ENCODE measurements at places on chromosomes 1 and 21.

DNA sequence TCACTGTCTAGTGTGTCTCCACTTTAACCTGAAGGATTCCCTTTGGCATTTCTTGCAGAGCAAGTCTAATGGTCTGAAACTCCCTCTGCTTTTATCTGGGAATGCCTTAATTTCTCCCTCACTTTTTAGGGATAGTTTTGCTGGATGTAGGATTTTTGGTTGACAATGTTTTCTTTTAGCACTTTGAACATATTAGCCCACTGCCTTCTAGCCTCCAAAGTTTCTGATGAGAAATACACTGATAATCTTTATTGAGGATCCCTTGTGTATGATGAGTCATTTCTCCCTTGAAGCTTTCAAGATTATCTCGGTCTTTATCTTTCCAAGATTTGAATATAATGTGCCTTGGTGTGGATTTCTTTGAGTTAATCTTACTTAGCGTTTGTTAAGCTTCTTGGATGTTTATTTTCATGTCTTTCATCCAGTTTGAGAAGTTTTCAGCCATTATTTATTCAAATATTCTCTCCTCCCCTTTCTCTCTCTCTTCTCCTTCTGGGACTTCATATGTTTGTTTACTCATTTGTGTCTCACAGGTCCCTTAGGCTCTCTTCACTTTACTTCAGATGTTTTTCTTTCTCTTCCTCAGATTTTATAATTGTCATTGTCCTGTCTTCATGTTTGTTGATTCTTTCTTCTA lies 53.1 kb downstream of the STYXL2 start:
- no peak for DNase-seq

GRCh38 chr1:204578867-204579664 lies 62.9 kb downstream of the MDM4 start:
- DNase-seq = no peak

DNA sequence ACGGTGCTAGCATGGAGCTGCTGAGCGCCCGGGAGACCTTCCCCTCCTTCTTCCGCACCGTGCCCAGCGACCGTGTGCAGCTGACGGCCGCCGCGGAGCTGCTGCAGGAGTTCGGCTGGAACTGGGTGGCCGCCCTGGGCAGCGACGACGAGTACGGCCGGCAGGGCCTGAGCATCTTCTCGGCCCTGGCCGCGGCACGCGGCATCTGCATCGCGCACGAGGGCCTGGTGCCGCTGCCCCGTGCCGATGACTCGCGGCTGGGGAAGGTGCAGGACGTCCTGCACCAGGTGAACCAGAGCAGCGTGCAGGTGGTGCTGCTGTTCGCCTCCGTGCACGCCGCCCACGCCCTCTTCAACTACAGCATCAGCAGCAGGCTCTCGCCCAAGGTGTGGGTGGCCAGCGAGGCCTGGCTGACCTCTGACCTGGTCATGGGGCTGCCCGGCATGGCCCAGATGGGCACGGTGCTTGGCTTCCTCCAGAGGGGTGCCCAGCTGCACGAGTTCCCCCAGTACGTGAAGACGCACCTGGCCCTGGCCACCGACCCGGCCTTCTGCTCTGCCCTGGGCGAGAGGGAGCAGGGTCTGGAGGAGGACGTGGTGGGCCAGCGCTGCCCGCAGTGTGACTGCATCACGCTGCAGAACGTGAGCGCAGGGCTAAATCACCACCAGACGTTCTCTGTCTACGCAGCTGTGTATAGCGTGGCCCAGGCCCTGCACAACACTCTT lies 1.1 kb downstream of the TAS1R3 start:
- DNase-seq = no peak

DNA sequence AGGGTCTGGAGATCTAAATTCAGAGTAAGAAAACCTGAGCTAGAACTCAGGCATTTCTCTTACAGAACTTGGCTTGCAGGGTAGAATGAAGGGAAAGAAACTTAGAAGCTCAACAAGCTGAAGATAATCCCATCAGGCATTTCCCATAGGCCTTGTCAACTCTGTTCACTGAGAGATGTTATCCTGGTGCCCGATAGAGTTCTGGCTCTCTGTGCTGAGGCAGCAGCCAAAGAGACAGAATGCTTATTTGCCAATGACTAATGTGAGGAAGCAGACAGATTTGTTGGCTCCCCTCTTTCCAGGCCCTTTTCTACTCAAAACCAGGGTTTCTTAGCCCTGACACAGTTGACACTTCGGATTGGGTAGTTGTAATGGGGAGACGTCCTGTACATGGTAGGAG lies 22.3 kb upstream of the TRIM45 start:
- no peak for DNase-seq

GRCh38 chr1:1034439-1034781 lies 14.5 kb downstream of the AGRN start:
- no peak for DNase-seq

DNA sequence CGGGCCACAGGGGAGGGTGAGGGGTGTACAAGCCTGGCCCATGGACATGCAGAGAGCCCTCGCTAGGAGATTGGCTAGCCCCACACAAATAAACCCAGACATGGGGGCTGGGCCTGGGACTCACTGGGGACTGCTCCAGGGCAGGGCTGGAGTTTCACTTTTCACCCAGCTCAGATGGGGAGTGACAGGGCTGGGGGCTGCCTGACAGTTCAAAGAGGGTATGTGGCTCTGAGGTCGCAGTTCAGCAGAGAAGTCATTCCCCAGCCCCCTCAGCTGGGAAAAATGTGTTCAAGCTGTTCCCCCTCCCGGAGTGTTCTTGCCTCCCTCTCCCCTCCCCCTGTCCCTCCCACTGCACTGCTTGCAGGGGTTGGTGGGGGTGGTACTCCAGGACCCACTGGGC lies 277.1 kb downstream of the TRABD2B start:
- no peak for DNase-seq

DNA sequence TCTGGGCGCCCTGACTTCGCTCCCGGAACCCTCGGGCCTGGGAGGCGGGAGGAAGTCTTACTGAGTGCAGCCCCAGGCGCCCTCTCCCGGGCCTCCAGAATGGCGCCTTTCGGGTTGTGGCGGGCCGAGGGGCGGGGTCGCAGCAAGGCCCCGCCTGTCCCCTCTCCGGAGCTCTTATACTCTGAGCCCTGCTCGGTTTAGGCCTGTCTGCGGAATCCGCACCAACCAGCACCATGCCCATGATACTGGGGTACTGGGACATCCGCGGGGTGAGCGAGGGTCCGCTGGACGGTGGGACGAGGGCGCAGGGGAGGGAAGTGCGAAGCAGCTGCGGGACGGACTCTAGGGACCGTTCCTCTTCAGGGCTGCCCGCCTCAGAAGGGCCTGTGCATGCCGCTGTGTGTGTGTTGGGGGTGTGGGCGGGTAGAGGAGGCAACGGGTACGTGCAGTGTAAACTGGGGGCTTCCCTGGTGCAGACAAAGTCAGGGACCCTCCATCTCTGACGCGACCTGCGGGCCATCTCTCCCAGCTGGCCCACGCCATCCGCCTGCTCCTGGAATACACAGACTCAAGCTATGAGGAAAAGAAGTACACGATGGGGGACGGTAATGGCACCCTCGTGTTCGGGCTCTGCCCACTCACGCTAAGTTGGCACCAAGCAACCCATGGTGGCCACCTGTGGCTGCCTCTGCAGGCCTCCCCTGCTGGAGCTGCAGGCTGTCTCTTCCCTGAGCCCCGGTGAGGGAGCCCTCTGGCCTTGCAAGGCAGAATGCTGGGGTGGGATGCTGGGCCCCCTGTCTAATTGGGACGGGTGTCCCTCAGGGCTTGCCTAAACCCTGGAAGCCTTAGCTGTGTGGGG lies at the start of gene GSTM1:
Gene GSTM1 (plus strand): TSS at position 177 of the 859 bp plus-strand sequence. CDS start 57 bp downstream, at position 234.
- no peak for DNase-seq

- DNase-seq = no peak
Observed at GRCh38 chr1:117546467-117546866, 59.4 kb upstream of the TENT5C start.

GRCh38 chr1:86419277-86419903 lies 4.6 kb upstream of the CLCA2 start:
- no peak for DNase-seq

- DNase-seq = no peak
Observed at GRCh38 chr1:199512037-199512710, 515.3 kb upstream of the NR5A2 start.

GRCh38 chr1:9420835-9421532 lies 118.3 kb upstream of the SLC25A33 start:
- no peak for DNase-seq

GRCh38 chr1:47924270-47925048 lies 72.7 kb downstream of the TRABD2B start:
- DNase-seq = no peak

DNA sequence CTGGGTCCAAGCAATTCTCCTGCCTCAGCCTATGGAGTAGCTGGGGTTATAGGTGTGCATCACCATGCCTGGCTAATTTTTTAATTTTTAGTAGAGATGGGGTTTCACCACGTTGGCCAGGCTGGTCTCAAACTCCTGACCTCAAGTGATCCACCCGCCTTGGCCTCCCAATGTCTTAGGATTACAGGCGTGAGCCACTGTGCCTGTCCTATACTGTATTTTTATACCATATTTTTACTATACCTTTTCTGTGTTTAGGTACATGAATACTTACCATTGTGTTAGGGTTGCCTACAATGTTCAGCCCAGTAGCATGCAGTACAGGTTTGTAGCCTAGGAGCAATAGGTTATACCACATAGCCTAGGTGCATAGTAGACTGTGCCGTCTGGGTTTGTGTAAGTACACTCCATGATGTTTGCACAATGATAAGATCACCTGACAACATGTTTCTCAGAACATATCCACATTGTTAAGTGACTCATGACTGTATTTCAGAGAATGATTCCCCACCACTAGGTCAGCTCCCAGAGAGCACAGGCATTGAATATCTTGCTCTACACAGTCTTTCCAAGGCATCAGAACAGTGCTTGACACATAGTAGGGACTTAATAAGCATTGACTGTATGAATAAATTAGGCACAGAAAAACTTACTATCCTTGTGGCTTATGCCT lies 6.0 kb upstream of the CITED4 start:
- DNase-seq = no peak

DNA sequence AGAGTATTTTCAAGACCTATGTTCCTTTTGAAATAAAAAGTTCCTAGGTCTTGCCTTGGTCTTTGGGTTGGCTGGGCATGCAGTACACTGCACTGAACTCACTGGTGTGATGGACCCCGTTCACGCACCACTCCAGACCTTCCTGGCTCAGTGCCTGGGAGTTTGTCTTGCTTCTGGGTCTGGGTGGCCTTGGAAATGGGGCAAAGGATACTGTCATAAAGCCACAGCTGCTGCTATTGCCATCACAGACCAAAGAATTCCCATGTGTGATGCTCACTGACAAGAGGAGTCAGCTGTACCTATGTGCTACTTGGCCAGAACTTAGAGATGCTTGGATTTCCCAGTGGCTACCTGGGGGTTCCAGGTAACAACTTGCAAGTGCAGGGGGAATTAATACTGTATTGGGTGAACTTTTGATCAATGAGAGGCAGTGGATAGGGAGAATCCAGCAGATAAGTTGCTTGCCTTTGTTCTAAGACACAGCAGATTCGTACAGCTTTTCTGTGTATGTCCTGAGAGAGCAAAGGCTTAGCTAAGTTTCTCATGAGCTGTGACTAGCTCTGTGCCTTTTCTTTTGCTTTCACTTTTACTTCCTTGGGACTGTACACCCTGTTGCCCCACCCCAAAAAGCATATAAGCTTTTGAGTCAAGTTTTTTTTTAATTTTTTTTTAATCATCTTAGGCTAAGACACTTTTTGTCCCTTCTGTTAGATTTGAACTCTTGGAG lies 115.3 kb downstream of the RUNX1 start:
- no peak for DNase-seq

- DNase-seq = no peak
Observed at GRCh38 chr1:90717665-90718410, 736 bp upstream of the BARHL2 start.

DNA sequence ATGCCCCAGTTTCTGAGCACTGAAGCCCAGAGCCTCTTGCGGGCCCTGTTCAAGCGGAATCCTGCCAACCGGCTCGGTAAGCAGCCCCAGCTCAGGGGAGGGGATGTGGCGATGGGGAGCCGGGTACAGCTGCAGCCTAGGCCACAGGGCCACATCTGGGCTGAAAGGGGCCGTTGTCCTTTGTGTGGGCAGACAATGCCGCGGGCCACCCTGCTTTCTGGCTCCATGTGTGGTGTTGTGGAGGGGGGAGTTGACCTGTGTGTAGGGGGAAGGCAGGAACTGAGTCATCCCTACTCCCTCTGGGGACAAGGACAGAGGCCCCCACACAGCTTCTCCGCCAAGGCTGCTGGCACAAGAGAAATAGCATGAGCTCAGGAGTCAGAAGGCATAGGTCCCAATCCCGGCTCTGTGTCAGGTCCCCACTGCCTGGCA lies 26.0 kb downstream of the RPS6KA1 start:
- no peak for DNase-seq

DNA sequence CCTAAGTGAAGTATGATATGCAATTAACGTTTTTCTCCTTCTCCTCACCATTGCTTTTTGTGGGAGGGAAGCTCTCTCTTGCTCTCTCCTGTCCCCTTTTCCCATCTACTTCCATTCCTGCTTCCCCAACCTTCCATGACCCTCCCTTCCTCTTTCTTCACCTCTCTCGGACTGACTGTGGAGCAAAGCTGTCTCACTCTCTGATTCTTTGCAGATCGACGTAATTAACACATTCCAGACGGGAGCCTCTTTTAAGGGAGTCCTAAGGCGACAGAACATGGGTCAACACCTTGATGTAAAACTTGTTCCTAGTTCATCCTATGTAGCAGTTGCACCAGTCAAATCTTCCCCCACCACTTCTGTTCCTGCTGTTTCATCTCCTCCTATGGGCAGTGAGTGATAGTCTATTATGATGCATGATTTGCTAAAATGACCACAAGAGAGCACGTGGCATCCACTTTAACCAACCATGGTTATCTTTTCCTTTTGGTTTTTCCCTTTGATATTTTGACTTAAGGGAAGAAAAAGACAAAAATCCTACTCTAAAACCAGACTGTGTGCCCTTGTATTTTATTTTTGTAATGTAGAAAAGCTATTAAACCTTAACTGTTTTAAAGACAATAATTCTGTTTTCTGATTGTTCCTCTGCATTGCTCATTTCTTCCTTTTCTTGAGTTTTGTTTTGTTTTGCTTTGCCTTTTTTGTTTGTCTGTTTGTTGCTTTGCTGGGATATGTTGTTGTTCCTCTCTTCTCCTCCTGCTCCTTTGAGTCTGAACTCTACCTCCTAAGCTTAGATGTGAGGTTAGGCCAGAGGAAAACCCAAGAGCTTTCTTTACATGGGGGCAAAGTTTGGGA lies 31.7 kb upstream of the LAX1 start:
- no peak for DNase-seq

- no peak for DNase-seq
Observed at GRCh38 chr1:79355090-79355489, 348.6 kb upstream of the ADGRL4 start.

- no peak for DNase-seq
Observed at GRCh38 chr1:48017716-48018115, 20.5 kb upstream of the TRABD2B start.

DNA sequence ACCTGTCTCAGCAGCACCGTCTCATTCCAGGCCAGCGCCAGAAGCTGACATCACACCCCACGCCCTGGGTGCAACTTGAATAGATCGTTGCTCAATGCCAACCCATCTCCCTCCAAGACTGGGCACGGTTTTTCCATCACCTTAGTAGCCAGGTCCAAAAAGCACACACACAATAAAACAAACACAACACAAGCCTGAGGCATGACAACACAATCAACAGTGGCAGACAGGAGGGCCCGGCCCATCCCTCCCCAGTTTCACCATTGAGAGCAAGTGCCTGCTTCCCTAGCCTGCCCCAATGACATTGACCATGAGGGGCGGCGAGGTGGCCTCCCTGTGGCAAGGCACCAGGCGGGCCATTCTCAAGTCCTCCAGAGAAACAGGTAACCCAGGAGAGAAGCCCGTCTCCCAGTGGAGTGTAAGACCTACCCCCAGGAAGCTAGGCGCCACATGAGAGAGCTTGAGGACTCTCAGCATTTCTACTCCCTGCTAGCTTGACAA lies 2.7 kb downstream of the IFFO2 start:
- DNase-seq = no peak

- DNase-seq = no peak
Observed at GRCh38 chr1:246724731-246725095, 504 bp downstream of the SCCPDH start.
